ENCODE measurements at places on chromosomes 11 and 22.

DNA sequence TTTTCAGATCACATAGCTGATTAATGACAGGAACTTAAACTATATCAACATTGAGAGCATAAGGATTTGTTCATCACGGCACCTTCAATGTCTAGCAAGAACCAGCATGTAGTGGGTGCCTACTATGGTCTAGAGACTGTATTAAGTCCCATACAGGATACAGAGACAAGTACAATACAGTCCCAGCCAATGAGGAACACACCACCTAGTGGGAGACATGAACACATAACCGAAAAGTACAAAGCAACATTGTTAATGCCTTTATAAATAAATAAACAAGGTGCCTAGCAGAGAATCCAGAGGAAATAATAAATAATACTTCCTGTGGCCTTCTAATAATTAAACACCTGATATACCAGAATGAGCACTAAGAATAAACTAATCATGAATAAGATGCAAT, 87.7 kb upstream of the OPCML start:
- no peak for DNase-seq

DNA sequence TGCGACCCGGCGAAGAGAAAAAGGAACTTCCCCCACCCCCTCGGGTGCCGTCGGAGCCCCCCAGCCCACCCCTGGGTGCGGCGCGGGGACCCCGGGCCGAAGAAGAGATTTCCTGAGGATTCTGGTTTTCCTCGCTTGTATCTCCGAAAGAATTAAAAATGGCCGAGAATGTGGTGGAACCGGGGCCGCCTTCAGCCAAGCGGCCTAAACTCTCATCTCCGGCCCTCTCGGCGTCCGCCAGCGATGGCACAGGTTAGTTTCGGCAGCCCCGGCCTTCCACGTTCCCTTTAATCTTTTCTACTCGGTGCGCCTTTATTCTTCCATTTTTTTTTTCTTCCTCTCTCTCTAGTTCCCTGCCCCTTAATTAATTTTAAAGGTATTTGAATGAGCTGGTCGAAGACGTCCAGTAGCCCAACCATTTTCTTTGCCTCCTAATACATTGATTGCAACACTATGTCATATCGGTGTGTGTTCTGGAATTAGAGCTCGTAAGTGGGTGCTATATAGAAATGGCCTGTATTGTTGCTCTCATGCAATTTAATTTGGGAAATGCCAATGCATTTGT, 537 bp downstream of the EP300 start:
- DNase-seq: peak; percentile 55

GRCh38 chr22:44409211-44409973, 88.6 kb downstream of the RTL6 start:
- no peak for DNase-seq

- DNase-seq: no peak
Observed at GRCh38 chr11:34395916-34396550, 38.2 kb upstream of the ABTB2 start.

- DNase-seq: no peak
Observed at GRCh38 chr11:77377734-77378133, 76.2 kb upstream of the GDPD4 start.

DNA sequence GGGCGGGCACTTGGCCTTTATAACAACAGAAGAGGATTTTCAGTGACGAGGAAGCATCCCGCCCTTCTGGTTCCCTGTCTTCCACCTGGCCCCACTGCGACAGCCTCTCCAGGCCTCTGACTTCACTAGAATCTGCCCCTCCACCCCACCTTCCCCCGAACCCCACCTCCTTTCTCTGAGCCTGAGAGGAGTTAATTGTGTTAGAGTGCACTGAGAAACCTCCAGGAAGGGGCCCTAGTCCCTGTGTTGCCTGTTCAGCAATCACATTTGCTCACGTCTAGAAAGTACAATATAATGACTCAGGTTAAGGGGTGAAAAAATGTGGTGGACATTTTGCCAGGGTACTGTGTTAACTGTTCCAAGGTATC, 38.8 kb downstream of the PTPRJ start:
- DNase-seq: no peak

DNA sequence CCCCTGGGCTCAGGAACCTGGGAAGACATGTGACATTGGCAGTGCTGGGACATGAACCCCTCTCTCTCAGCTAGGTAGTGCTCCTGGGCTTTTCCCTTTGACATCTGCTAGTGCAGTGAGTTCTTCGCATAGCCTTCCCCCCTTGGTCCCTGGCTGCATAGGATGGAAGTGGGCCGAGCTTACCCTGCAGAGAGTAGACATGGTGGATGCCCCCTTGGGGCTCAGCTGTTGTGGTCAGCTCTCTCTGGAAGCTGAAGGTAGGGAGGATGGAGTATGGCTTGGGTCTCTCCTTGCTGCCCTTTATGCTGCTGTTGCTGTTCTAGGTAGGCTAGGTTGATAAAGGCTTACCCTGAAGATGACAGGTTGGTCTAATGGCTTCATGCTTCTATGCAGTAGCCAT, 92.1 kb downstream of the ZBTB16 start:
- no peak for DNase-seq

DNA sequence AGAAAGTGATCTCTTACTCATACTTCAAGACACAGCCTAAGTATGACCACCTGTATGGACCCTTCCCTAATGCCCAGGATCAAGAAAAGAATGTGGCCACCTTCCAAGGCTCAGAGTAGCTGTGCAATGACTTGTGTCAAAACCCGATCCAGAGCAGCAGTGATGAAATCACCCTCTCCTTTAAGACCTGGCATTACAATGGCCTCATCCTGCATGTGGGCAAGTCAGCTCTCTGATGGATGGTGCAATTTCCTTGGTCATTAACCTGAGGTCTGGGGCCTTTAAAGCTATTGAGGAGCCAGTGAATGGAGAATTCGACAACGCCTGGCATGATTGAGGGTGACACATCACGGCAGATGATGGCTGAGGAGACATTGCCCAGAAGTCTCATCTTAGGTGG, 9.1 kb upstream of the TUBA8 start:
- peak; percentile 49 for DNase-seq

GRCh38 chr22:17349172-17349571, 20.1 kb upstream of the CECR2 start:
- no peak for DNase-seq

DNA sequence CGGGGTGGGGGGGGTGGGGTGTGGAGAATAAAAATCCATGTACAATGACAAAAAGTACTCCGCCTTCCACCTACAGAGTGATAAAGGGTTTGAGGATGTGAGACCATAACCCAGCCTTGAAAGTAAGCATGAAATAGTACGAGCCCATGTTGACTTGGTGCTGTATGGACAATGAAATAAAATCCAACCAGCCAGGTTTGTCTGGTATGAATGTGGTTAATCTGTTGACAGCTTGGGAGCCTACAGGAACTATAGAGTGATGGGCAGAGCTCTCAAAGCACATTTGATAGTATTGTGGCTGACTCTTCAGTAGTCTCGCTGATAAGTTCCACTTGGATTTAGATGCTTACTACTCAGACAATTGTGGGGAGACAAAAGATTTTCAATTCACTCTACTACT, 48.8 kb upstream of the CD44 start:
- no peak for DNase-seq

- DNase-seq: no peak
Observed at GRCh38 chr22:29348041-29348440, 32.5 kb upstream of the RASL10A start.

DNA sequence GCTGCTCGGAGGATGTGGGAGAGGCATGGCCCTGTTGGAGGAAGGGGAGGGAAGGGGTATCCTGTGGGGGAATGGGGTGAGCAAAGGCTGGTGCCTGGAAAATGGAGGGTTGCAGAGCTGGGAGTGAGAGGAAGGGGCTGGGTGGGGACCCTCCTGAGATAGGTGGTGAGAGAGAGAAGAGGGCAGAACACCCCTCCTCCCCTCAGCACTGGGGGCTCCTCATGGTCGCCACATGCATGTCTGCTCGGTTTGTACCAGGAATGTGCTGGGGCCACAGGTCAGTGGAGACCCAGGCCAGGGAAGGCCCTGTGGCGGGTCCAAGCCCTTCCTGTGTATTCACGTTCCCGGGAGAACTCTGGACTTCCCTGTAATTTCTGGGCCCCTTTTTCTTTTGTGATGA, 27.8 kb upstream of the ACR start:
- DNase-seq: no peak

DNA sequence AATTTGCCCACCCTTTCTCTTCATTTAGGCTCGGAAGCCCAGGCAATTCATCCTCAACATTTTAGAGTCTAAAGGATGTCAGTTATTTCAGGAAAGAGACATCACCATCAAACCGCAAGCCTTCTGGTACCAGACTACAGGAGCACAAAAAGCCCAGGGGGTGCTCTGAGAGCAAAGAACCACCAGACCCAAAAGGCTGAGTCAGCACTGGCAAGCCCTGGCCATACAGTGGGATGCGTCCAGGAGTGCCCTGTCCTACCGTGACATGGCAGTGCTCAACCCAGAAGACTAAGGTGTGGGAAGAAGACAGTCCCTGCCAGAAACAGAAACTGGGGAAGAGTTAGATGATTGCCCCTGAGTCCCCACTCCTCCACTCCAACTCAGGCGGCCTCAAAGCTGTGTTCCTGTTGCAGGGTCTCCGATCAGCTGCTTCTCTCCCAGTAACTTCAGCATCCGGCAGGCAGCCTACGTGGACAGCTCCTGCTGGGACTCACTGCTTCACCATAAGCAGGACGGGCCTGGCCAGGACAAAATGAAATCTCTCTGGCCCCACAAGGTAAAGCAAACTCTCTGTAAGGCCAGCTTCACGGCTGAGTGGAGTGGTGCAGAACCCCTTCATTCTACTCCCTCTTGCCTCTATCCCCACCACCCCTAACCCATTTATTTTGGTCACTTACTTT, 1.5 kb downstream of the PANX3 start:
- DNase-seq: no peak

DNA sequence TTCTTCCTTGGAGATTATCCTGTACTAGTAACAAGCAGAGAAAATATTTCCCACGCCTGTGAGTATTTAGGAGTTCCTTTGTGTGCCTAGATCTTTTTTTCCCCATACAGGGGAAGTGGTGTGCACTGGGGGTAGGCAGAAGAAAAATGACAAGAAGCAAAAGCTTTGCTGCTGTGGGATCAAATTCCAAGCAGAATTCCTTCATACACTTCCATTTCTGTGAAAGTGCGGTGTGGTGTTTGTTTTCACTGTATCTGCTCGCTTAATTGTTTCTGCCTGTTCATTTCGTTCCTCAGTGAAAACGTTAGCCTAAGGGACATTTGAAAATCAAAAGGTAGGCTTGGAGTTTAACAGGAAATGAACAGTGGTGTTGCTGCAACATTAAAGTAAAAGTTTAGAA, 47.9 kb downstream of the BLID start:
- DNase-seq: no peak

DNA sequence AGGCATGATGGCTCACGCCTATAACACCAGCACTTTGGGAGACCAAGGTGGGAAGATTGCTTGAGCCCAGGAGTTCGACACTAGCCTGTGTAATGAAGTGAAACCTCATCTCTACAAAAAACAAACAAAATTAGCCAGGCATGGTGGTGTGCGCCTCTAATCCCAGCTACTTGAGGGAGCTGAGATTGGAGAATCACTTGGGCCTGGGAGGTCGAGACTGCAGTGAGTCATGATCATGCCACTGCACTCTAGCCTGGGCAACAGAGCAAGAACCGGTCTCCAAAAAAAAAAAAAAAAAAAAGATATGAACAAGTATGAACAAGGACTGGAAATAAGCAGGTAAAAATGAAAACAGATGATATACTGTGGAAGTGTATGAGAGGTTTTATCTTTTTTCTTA, 54.1 kb upstream of the SOX6 start:
- no peak for DNase-seq

DNA sequence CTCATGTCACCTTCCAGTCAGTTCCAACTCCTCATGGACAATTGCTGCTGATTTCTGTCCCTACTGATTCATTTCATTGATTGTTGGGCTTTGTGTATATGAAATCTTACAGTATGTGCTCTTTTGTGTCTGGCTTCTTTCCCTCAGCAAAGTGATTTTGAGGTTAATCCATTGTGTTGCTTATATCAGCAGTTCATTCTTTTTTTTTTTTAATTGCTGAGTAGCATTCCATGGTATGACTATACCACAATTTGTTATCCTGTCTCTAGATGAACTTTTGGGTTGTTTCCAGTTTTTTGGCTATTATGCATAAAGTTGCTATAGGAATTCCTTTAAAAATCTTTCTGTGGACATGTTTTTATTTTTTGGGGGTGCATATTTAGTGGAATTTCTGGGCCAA, 59.9 kb downstream of the NXPE1 start:
- no peak for DNase-seq

- no peak for DNase-seq
Observed at GRCh38 chr22:17576470-17576869, 13.2 kb downstream of the SLC25A18 start.

DNA sequence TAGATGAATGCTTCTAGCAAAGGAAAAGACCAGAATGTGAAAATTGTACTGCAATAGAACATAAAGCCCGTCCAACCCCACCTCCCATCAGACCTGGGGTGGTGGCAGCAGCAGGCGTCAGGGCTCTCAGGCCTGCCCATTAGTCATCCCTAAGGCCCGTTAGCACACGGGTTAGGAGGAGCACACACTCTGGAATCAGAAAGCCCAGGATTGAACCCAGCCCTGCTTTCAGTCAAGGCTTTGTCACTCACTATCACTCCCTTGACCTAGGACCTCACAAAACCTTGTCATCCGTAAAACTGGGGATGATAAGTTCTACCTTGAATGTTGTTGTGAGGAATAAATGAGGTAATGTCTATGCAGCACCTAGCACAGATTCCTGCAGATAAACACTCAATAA, 26.9 kb downstream of the MICAL3 start:
- DNase-seq: no peak

DNA sequence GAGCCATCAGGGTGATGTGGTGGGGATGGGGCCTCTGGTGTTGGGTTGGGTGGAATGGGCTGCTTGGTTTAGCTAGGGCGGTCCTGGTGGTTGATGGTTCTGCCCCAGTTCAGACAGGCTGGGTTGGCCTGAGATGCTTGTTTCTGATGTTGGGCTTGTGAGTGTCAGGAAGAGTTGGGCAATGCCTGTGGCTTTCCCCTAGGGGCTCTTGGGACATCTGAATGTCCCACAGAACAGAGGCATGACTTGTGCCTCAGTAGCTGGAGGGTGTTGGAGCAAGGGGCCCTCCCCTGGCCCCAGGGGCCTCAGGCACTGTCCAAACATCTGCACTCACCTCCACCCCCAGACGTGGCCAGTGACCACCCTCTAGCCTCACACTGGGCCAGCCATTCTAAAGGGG, 14.0 kb upstream of the CTSD start:
- peak; percentile 81 for DNase-seq

DNA sequence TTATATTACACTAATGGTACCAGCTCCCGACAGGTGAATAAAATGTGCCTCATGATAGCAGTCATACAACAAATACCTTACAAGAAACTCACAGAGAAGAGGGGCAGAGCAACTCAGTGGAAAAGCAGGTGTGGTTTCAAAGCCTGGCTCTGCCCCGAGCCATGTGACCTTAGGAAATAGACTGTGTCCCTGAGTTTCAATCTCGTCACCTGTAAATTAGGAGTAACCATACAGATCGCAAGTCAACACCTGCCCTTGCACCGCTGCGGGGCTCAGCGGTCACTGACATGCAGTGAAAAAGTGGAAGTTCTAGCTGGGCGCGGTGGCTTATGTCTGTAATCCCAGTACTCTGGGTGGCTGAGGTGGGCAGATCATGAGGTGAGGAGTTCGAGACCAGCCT, 11.9 kb upstream of the MRTFA start:
- DNase-seq: no peak

All from AML-193 (cell line).